ENCODE measurements at places on chromosomes 2 and 18. TPM values are rescaled to one million over a fixed set of nuclear protein-coding genes. Genes with fewer than 3 reads are reported as not detected.

GRCh38 chr2:10519394-10519740 lies 71.2 kb upstream of the ODC1 start:
- no peak for DNase-seq

- DNase-seq: peak; percentile 93
These were observed 337.5 kb downstream of the GULP1 start for GRCh38 chr2:188628989-188629752.

TPO gene
- not detected for total RNA-seq

DLX1 gene
- not detected for total RNA-seq

DNA sequence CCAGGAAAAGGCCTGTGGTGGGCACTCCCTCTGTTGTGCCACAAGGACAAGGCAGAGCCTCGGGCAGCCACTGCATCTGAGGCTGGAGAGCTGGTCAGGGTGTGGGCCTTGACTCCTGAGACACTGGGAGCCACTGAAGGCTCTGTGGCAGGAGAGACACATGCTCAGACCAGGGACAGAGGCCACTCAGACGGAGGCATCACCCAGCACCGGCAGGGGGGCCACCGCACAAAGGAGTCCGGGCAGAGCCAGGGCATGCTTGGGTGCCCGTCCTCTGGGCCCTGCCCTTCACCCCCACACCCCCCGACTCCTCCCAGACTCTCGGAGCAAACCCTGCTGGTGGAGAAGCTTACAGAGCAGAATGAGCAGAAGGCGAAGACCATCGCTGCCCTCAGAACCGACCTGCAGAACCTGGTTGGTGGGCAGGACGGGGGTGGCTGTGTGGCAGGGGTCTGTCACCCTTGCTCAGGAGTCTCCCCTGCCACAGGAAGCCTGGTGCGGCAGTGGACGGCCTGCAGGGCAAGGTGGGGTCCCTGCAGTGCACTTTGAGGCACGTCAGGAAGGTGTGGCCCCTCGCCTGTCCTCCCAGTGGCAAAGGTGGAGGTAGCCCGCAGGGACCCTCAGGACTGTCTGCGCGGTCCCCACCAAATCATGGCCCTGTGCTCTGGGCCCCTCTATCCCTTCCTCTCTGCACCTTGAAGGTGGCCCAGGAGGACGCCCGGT lies 26.0 kb downstream of the CROCC2 start:
- DNase-seq: no peak

LGALSL gene
- total RNA-seq: 14.0 TPM

DNA sequence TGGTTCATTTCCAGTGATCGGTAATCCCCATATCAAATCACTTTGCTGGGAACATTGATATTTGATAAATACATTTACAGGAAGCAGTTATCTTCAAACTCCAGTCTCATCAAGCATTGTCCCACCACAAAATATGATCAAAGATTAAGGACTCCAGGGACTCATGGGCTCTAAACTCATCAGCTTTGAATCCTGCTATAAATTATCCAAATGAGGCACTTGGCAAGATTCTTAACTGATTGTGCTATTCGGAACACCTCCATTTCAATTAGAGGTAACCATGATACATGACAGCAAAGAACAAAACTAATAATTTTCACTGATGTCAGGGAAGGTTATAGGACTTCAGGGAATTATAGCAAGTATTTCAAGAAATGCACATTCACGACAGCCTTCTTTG lies 1088.1 kb upstream of the PIK3C3 start:
- peak; percentile 0 for DNase-seq

GRCh38 chr2:143623909-143624260 lies 494.7 kb downstream of the ARHGAP15 start:
- DNase-seq: no peak

DNA sequence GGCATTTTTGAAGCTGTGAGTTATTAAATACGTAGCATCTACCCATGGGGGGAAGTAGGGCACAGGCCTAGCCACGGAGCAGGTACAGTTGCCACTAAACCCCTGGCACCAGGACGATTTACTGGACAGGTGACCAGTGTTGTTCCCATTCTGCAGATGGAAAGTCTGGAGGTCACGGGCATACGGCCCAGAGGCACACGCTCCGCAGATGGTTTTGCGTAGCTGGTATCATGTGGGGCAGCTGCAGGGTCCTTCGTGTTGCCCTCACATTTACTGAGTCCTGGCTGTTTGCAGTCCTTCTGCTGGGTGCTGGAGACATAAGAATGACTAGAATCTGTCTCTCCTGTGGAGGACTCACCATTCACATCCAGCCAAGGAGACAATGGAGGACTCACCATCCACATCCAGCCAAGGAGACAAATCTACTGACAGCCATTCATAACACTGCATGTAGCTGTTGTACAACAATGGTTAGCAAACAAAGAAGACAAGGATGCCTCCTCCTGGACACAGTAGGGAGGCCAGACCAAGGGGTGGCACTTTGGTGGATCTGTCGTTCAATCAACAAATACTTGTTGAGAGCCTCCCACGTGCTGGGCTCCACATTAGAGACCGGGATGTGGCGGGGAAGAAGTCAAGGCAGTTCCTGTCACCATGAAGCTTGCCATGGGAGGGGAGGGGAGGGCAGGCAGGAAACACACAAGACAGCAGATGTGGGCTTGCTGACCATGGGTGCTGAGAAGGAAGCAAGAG lies 24.9 kb downstream of the TWIST2 start:
- DNase-seq: no peak

DNA sequence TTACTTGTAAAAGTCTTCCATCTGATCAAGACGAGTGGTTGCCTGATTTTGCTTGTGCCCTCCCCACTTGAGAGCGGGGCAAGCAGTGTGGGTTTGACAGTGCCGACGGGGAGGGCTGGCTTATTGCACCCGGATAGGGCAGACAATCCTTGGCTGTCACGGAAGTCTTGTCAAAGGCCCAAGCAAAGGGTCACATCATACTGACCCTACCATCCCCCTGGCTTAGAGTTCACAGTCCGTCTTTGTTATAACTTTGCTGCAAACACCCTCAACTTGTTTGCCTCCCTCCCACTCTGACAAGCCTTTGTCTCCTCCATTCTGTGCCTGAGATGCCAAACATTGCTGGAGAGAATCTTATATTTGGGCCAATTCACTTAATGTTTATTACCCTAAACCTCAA lies 165.9 kb upstream of the MSH6 start:
- no peak for DNase-seq

- peak; percentile 17 for DNase-seq
These were observed 129.8 kb upstream of the CAB39 start for GRCh38 chr2:230582851-230583283.

GRCh38 chr2:101858910-101859309 lies 132.8 kb upstream of the IL1R2 start:
- no peak for DNase-seq

NEB gene
- total RNA-seq: 0.90 TPM

- peak; percentile 39 for DNase-seq
These were observed 108.7 kb downstream of the UXS1 start for GRCh38 chr2:106085181-106085940.

GRCh38 chr2:164981217-164981990 lies 26.1 kb upstream of the SLC38A11 start:
- peak; percentile 65 for DNase-seq

DNA sequence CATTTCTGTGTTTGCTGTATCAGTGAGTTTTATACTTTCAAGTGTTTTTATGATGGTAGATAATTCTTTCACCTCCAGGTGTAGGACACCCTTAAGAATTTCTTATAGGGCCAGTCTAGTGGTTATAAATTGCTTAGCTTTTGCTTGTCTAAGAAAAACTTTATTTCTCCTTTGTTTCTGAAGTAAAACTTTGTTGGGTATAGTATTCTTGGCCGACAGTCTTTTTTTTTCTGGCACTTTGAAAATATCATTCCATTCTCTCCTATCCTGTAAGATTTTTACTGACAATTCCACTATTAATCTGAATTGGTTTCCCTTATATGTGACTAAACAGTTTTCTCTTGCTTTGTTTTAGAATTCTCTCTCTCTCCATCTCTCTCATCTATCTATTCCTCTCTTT lies 118.7 kb upstream of the LRRTM4 start:
- no peak for DNase-seq

ZNF892 gene
- 5.8 TPM for total RNA-seq
